ENCODE measurements at places on chromosomes 16 and 17.
A peak's percentile ranks its signal among the peaks of the same experiment; 100 is the strongest.

- DNase-seq = no peak
Measured at GRCh38 chr16:78257376-78257728, 157.9 kb downstream of the WWOX start.

DNA sequence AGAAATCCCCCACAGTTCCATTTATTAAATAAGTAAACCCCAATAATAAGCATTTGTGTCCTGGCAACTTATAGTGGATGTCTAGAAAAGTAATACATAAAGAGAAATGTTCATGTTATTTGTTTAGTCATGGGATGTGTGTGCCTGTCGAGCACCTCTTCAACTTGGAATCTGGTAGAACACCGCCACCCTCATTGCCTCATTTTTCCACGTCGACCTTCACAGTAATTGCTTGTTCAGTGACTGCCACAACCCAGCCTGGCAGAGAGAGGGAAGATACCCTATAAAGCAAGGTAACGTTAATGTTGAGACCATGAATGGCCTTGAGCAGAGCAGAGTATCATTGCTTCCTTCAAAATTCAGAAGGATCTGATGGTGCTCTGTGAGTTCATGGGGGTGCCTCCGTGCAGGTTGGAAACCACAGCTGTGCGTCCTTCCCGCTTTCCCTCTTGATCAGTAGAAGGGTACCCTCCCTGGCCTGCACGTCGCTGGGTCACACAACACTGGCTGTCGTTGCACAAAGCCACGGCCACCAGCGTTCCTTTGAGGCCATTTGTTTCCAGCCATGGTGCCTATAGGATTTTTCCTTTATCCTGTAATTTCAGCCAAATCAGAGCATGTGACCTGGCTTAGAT, 3.7 kb upstream of the DNASE1 start:
- DNase-seq = no peak

GRCh38 chr17:17663160-17664063, 17.8 kb upstream of the RAI1 start:
- DNase-seq = peak; percentile 83

DNA sequence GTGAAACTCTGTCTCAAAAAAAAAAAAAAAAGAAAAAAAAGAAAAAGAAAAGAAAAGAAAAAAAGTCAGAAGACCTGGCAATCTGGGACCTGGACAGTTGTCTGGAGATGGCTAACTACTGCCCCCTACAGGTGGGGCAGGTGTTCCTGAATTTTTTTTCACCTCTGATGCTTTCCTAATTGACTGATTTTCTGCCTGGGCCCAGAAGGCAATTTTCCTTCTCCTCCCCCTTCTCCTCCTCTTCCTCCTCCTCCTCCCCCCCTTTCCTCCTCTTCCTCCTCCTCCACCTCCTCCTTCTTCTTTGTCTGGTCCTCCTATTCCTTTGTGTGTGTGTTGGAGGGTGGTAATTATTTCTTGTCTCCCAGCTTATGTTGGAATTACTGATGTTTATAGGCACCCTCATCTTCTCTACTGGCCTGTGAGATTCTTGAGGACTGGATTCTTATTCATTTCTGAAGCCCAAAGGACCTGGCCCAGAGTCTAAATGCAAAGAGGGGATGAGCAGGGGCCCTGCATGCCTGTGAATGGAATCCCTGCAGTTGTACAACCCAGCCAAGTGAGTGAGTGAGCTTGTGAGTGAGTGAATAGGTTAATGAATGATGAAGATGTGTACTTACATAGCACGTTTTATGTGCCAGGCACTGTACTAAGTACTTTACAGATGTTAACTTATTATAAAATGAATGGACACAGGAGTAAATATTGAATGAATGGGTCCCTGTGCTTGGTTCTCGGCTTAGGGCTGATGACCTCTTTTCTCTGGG, 26.9 kb downstream of the IRX5 start:
- DNase-seq = peak; percentile 70

DNA sequence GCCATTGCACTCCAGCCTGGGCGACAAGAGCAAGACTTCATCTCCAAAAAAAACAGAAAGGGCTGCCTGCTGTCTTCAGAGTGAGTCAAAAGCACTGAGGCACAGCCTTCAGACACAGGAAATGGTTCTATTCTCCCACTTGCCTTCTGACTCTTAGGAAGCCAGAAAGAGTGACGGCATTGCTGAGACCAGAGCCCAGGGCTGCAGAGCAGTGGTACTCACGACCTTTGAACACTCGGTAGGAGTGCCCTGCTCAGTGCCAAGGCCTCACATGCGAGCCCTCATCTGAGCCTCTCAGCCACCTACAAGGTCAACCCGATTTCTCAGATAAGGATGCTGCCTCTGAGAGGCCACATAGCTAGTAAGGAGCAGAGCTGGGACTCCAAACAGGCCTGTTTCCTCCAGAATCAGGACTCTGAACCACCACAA, 3.5 kb upstream of the ITGAE start:
- no peak for DNase-seq

GRCh38 chr16:7503666-7504065, 171.0 kb downstream of the RBFOX1 start:
- no peak for DNase-seq

GRCh38 chr17:42759982-42760651, 910 bp upstream of the RAMP2 start:
- peak; percentile 5 for DNase-seq

DNA sequence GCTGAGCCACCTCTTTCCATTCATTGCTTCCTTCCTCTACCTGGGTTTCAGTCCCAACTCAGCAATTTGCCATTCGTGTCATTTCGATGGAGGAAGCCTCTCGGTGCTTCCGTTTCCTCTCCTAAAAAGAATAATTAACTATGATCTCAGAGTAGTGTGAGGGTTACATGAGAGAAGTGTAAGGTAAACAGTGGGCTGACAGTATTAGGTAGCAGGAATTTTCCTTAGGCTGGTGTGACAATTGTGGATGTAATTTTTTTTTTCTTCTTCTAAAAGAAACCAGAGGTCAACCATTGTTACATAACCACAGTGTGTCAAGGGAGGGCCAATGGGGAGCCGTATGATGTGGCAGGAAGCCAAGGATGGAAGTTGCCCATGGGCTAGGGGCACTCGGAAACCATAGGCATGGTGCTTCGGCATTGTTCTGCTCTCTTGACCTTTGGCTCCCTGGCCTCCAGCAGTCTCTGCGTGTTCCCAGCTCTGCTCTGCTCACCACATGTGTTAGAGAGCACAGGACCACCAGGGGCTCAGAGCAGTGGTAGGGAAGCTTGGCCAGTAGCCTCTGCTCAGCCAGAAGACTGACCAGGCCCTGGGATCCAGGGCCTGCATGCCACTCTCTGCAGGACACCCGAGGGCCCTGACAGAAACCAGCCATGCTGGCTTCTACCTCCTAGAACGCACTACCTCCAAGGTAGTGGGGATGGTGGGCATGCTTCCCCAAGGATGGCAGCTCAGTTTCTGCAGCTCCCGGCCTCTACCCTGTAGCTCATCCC, 2.0 kb upstream of the TOP2A start:
- DNase-seq = no peak

GRCh38 chr17:59152925-59153324, 2.1 kb downstream of the SKA2 start:
- DNase-seq = no peak

DNA sequence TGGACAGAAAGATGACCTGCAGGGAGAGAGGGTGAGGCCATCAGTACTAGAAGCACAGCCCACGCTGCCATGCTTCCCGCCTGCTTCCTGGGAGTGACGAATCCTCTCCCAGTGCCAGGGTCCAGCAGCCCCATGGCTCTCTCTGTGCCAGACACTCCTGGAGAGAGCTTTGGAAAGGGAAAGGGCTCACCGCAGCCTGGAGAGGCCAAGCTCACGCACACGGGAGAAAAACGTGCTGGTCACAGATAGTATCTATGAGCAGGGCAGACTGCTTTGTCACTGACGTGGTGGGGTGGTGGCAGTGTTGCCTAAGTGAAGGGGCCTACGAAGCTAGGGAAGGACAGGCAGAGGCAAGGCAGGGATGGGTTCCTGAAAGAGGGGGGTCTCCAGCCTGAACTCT, 5.4 kb downstream of the WBP2 start:
- peak; percentile 64 for DNase-seq

DNA sequence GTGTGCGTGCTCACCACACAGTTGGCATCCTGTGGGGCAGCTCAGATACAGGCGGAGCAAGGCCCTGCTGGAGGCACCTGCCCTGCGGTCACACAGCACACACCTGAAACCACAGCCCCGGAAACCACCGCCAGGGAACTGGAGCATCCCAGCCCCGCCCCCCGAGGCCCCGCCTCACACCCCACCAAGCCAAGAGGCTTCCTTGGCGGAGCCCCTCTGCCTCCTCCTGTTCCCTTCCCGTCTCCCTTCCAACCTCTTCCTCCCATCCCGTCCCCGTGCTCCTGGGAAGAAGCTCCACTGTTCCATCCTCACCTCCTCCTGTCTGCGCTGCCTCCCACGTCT, 205.5 kb downstream of the NTN1 start:
- no peak for DNase-seq

DNA sequence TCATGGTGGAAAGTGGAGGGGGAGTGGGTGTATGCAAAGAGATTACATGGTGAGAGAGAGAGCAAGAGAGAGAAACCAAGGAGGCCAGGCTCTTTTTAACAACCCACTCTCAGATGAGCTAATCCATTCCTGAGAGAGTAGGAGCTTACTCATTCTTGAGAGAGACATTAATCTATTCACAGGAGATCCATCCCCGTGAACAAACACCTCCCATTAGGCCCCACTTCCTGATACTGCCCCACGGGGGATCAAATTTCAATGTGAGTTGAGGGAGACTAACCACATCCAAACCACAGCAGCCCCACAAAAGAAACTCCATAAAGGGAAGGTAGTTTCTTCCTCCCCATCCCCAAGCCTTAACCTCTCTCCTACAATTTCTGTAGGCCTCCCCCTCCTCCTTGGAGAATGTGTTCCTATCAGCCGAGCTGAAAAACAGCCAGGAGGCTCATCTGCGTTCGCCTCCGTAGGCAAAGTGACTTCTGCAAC, 450.0 kb downstream of the NPIPA7 start:
- peak; percentile 46 for DNase-seq

- no peak for DNase-seq
Measured at GRCh38 chr17:83069931-83070742, 9.3 kb upstream of the METRNL start.

GRCh38 chr17:14197586-14197985, 39.1 kb downstream of the CDRT15 start:
- no peak for DNase-seq
